Aorta (tissue), 5 donors: ENCODE measurements at places on chromosomes 13 and 19. TPM values are rescaled to one million over a fixed set of nuclear protein-coding genes. Genes with fewer than 3 reads are reported as not detected.

DNA sequence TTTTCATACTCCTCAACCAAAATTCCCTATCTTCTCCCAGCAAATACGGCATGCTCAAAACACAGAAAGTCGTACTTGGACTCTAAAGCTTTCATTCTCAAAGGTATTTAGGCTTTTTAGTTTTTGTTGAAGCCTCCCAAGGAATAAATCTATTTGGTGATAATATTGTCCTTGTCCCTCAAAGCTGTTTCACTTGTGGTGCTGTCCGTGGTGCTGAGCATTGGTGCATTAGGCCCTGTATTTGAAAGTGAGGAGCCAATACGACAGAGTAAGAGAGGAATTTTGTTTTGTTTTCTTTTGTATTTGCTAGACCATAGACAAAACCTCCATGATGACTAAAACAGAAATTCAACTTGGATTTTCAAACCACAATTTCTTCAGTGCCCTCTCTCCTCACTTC is 3.2 kb upstream of the LGALS13 start:
- DNase-seq = no peak
- no peaks in the 10 kb centered on the region for H3K36me3 ChIP-seq
- no peaks in the 10 kb centered on the region for H3K27me3 ChIP-seq
- H3K4me3 ChIP-seq = no peak overlapping the region
- H3K27ac ChIP-seq = no peak overlapping the region

TJP3 gene
- 0.26 TPM for total RNA-seq

DNA sequence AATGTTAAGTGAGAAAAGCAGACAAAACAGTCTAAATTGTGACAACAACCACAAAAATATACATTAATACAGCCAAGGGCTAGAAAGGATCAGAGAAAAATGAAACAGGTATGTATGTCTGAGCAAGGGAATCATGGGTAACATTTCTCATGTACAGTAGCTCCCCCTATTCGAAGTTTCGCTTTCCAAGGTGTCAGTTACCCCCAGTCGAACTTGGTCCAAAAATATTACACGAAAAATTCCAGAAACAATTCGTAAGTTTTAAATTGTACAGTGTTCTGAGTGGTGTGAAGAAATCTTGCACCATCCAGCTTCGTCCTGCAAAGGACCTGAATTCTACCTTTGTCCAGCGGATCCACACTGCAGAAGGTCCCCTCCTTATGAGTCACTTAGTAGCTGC is 1.8 kb upstream of the RNASEH2B start:
- no peaks in the 10 kb centered on the region for H3K36me3 ChIP-seq
- no peak overlapping the region for H3K4me3 ChIP-seq
- H3K4me1 ChIP-seq = no peaks in the 10 kb centered on the region
- H3K27ac ChIP-seq = no peak overlapping the region
- DNase-seq = no peak
- no peaks in the 10 kb centered on the region for H3K27me3 ChIP-seq

GRCh38 chr13:58960888-58961287 is 1202.8 kb downstream of the DIAPH3 start:
- no peak for DNase-seq
- no peak overlapping the region for H3K4me3 ChIP-seq
- no peaks in the 10 kb centered on the region for H3K36me3 ChIP-seq
- no peaks in the 10 kb centered on the region for H3K27me3 ChIP-seq
- H3K4me1 ChIP-seq = no peaks in the 10 kb centered on the region

SWSAP1 gene
- total RNA-seq = 1.5 TPM
